Stimulated activated CD8-positive, alpha-beta memory T cell treated with anti-CD3 and anti-CD28 coated beads, Interleukin-4, amount 100 ng/mL, for 4 hours (primary cell): ENCODE measurements at places on chromosomes 12 and 14.

DNA sequence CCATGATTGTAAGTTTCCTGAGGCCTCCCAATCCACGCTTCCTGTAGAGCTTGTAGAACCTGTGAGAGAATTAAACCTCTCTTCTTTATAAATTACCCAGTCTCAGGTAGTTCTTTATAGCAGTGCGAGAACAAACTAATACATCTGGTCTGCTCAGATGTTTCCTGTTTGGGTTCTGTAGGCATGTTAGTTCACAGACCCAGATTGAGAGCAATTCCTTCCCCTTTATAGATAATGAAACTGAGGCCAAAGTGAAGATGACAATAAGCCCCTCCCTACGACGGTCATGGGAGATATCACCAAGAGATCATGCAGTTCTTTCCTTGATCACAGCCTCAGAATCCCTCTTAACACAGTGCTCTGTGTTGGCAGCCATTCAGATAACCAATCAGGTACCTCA lies 76.5 kb upstream of the CLMN start:
- DNase-seq = no peak

DNA sequence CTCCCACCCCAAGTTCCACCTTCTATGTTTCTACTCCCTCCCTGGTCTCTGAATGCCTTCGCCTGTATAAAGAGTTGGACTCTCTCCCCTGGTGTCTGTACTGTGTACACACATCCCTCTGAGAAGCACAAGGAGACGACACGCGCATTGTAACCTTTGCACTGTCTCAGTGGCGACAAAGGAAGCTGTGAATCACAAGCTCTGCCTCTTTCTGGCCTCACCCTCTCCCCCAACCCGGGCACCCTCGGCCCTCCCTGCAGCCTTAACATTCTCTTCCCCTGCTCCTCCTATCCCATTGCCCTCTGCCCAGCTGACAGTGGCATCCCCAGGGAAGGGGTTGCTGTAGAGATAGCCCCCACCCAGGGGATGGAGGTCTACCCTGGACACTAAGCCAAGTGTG lies 2.5 kb upstream of the SMARCD1 start:
- DNase-seq = no peak

- no peak for DNase-seq
Observed at GRCh38 chr12:39440781-39441180, 2.1 kb downstream of the KIF21A start.

DNA sequence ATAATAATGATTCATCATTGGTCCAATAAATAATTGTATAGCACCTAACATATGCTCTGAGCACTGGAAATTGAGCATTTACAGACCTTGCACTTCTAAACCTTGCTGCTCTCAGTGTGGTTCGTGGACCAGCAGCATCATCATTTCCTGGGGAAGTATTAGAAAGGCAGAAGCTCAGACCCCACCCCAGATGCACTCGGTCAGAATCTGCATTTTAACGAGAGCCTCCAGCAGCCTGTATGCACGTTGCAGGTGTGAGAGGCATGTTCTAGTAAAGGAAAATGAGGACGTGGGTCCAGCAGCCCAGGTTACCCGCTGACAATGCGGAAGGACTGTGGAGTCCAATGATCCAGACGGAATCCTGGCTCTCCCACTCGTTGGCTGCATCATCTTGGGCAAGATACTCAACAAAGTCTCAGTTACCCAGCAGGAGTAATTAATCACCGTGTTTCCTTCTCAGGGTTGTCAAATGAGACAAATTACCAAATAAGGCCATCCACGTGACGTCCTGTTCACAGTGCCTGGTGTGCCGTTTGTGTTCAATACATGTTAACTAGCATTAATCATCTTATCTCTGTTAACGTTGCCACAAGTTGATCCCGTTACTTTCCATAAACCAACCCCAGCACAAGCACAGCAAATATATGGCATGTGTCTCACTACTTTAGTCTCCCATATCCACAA lies 49.2 kb upstream of the CCND2 start:
- DNase-seq = no peak

DNA sequence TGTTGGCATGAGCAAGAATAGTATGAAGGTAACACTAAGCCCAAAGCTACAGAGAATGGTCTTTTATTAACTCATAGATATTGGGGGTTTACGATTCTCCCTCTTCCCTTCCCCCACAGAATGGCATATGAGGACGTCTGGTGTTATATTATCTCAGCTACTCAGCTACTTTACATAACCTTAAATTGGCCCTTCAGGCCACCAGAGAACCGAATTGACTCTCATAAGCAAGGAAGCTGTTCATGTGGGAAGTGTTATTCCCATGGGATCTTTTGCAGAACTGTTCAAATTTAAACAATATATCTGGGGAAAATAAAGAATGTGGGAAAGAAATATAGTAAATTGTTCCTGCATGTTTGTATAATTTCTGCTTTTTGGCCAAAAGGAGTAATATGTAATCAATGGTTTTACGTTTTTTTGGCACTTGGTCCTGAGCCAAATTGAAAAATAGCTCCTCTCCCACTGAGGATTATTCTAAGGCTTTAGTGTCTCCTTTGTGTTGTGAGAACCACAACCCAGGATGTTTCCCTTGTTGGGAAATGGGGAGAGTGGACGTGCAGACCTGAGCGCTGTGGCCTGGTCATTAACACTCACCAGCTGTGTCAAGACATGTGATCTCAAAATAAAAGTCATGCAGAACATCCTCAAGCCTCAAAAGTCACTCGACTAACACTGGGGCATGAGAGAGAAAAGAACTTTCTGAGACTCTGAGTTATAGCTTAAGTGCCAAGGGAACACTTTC lies 31.8 kb upstream of the CMAS start:
- DNase-seq = no peak

GRCh38 chr12:94545935-94546771 lies 86.5 kb upstream of the CEP83 start:
- DNase-seq = no peak

GRCh38 chr12:46585854-46586621 lies 213.5 kb upstream of the SLC38A2 start:
- DNase-seq = no peak

GRCh38 chr14:91496790-91497189 lies 13.3 kb downstream of the PPP4R3A start:
- DNase-seq = no peak

DNA sequence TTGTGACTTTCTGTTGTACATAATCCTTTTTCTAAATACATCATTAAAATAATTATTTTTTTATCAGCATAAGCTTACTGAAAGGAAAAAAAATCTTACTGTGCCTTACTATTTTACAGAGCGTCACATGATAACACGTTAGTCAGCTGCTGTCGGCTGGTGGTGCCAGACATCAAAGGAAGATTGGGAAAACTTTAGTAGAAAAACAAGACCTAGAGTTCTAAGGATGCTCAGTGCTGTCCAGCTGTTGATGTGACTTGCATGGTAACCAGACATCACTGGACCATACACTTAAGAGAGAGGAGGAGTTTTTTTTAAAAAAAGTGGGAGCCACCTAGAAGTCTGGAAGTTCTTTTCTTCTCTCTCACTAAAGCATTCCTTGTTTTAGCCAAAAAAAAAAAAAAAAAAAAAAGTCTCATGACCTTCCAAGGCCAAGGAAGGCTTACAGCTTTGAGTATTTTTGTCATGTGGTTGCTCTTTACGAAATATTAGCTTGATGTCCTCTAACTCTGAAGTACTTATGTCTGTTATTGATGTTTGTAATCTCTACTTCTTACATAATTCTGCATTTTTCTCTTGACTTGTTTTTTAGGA lies 4.5 kb downstream of the RASSF8 start:
- DNase-seq = no peak

DNA sequence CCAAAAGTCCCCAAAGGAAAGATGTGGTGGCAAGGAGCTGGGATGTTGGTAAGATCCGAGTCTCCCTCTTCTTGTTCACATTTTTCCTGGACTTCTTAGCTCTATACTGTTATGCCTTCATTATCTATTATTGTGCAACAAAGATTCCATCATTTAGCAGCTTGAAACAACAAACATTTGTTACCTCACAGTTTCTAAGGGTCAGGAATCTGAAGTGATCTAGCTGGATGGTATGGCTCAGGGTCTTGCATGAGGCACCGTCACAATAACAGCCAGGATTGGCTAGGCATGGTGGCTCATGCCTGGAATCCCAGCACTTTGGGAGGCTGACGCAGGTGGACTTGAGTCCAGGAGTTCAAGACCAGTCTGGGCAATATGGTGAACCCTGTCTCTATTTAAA lies 51.1 kb upstream of the KRAS start:
- DNase-seq = no peak

DNA sequence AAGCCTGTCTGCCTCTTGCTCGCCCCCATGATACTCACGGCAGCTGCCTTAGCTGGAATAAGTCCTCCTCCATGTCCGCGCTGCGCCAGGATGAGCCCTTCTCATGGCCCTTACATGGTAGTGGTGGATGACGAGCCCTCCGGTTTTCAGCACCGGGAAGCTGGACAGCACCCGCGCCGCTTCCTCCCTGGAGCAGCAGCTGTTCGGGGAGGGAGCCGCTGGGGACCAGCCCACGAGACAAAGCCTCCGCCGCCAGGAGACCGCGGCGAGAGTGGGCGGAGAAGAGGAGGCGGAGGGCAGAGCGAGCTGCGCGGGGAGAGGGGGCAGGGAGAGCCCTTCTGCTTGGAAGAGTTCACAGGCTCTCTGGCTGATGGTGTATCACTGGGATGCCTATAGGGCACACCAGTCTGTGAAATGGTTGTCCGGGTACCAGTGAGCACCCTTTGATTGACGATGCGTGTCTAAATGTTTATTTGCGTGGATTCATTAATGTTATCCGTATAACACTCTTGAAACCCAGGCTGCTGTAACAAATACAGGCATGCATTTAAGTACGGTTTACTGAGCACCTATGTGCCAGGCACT lies at the start of gene SVOP:
Gene SVOP, minus strand, starts transcription at position 273 of the 585 bp plus-strand sequence. Its CDS starts 200 bp downstream, at position 73.
- no peak for DNase-seq

DNA sequence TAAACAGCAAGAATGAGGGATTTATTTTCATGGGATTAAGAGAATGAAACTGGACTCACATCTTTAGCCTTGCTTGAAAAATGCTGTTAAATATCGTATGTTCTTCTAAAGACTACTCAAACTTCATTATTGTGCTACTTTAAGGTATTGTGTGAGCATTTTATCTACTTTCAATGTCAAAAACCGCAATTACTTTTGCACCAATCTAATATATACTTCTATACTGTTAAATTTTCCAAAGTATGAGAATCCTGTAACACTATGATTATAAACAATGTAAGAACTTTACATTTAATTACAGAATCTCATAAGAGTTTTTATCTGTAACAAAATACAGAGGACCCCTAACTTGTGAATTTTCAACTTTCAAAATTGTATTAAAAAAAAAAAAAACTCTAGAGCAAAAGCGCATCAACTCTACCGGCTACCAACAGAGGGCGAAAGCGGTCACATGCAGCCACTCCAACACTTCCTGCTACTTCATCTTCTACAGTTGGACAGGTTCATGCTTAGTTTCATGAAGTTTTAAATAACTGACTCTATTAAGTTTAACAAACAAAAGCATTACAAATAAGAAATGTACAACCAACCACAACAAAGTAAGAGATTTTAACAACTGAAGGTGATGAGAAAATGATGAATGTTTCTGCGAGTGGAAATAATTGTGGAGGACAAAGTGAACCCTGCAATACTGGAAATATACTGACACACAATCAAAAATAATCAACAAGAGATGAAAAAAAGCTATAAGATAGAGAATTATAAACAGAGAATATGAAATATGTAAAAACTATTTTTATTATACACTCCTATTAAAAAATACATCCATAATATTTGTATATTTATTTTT lies 210.9 kb downstream of the MED13L start:
- no peak for DNase-seq

GRCh38 chr12:10926269-10926668 lies 2.8 kb upstream of the PRH2 start:
- no peak for DNase-seq

- DNase-seq = no peak
Observed at GRCh38 chr14:35818346-35819115, 7.6 kb upstream of the BRMS1L start.

GRCh38 chr14:52835122-52835903 lies 43.9 kb upstream of the GNPNAT1 start:
- no peak for DNase-seq

DNA sequence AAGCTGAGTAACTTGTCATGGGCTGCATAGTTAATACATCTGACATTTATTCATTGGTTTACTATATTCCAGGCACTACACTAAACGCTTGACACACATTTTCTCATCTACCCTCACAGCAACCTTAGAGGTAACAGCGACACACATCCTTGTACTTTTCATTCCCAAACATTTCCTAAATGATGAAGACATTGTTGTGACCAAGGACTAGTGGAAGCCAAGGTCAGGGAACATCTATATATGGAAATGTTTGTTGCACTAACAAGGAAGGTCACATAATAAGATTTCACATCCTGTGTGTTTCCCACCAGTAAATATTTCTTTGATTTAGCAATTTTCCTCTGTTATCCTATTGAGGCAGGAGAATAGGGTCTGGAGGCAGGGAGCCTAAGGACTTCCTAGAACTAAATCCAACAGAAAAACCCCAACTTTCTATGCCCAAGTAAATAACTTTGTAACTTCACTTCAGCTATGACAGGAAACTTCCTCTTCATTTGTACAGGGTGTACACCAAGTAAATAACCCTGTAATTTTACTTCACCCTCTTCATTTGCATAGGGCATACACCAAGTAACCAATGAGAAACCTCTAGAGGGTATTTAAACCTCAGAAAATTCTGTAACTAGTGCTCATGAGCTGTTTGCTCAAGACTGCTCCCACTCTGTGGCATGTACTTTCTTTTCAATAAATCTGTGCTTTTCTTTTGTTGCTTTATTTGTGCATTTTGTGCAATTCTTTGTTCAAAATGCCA lies 48.4 kb downstream of the ZNF641 start:
- DNase-seq = no peak

DNA sequence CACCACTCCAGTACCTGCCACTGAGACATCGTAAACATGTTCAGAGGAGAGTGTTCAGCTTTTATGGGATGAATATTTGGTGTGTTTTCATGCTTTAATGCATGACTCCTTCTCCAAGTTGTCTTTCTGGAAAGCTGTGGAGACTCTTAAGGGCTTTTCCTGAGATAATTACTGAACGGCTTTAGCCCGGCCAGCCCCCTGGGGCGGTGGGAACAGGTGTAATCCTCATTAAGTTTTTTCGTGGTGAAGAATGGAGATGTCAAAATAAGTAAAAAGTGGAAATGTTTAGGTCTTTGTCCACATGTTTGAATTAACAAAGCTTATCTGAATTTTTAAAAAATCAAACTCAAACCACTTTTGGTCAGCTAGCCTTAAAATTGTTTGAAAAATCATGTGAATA lies 1.5 kb downstream of the SYNE2 start:
- no peak for DNase-seq

GRCh38 chr14:99246536-99247097 lies 25.4 kb downstream of the BCL11B start:
- DNase-seq = no peak

GRCh38 chr12:106051853-106052531 lies 86.8 kb downstream of the NUAK1 start:
- no peak for DNase-seq
